IPS DF 6.9 (cell line): ENCODE measurements at places on chromosomes 7 and 10.

DNA sequence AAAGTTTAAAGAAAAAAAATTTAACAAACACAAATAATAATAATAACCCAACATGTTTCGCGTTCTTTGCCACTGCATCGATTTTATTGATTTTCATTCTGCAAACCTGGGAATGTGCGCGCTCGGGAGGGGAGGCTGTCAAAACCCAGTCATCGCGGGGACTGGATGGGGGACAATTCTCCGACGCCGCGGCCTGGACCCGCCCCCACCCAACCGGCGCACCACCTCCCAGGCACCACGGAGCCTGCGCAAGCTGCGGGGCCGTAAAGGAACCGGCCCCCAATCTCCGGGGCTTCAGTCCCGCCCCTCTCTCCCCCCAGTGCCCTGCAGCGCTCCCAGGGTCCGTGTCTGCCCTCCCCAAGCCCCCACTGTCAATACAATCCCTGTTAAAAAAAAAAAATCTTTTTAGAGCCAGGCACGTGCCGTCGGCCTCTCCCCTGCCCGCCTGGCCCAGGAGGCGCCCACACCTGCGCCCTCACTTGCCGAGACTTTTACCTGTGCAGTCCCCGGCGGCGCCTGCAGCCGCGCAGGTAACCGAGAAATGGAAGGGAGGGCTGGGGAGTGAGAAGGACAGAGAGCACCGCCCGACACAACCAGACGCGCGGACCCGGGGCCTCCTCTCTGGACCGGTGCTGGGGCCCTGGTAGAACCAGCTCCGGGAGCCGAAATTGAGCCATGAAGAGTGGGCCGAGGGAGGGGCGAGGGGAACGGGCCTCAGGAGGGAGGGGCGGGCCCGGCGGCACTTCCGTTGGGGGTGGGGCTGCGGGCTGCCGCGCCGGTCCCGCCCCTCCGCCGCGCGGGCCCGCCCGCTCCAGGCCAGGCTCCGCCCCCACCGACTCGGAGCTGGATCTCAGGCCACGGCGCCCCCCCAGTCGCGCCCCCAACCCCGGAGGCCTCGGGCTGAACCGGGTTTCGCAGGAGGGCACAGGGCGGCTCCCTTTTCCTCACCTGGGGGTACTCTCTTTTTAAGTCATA, 7.6 kb upstream of the ZNF503 start:
- no peaks in the 10 kb centered on the region for H3K36me3 ChIP-seq
- H3K4me3 ChIP-seq: peak overlapping the region; percentile 69; the same call in 1 of the 2 replicates
- H3K4me1 ChIP-seq: peaks cover 12% of the 10 kb centered on the region
- no peak overlapping the region for H3K27ac ChIP-seq
- peaks cover 87% of the 10 kb centered on the region for H3K27me3 ChIP-seq

GRCh38 chr10:11058965-11059364, 41.3 kb downstream of the CELF2 start:
- H3K4me1 ChIP-seq: no peaks in the 10 kb centered on the region; the same call in 1 of the 2 replicates
- H3K4me3 ChIP-seq: no peak overlapping the region

GRCh38 chr10:75530299-75530698, 98.9 kb downstream of the LRMDA start:
- H3K4me3 ChIP-seq: no peak overlapping the region
- no peaks in the 10 kb centered on the region for H3K27me3 ChIP-seq
- no peaks in the 10 kb centered on the region for H3K4me1 ChIP-seq
- H3K36me3 ChIP-seq: no peaks in the 10 kb centered on the region
- no peak for DNase-seq

GRCh38 chr7:107355616-107356015, 114.2 kb upstream of the GPR22 start:
- H3K36me3 ChIP-seq: peaks cover 14% of the 10 kb centered on the region
- no peak overlapping the region for H3K27ac ChIP-seq
- DNase-seq: no peak
- H3K27me3 ChIP-seq: no peaks in the 10 kb centered on the region
- H3K4me3 ChIP-seq: no peak overlapping the region

GRCh38 chr7:20220921-20221547, 3.9 kb upstream of the MACC1 start:
- no peak for DNase-seq
- no peak overlapping the region for H3K4me3 ChIP-seq
- H3K4me1 ChIP-seq: peaks cover 6% of the 10 kb centered on the region; the same call in 1 of the 2 replicates
- no peaks in the 10 kb centered on the region for H3K27me3 ChIP-seq
- no peak overlapping the region for H3K27ac ChIP-seq
- no peaks in the 10 kb centered on the region for H3K36me3 ChIP-seq

DNA sequence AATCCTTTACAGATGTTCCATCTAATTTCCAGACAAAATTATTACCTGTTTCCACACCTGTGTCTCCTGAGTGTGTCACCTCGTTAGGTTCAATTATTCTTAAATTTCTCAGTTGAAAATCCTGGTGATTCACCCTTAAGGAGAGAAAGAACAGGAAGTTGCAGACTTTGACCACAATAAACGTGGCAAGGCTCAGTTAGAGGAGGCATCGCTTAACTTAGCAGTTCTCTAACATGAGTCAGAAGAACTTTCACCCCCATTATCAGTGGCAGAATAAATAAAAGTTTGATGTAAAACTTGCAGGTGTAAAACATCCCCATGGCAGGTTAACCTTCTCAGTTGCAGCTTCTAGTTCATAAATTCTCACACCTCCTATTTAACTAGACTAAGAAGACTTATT, 8.3 kb downstream of the XPNPEP1 start:
- H3K27me3 ChIP-seq: no peaks in the 10 kb centered on the region
- no peak overlapping the region for H3K4me3 ChIP-seq
- no peak overlapping the region for H3K27ac ChIP-seq
- no peaks in the 10 kb centered on the region for H3K36me3 ChIP-seq
- no peak for DNase-seq

GRCh38 chr10:4902571-4903011, 60.6 kb upstream of the AKR1C1 start:
- no peak for DNase-seq
- no peaks in the 10 kb centered on the region for H3K27me3 ChIP-seq
- H3K27ac ChIP-seq: no peak overlapping the region
- H3K4me3 ChIP-seq: no peak overlapping the region

- no peaks in the 10 kb centered on the region for H3K27me3 ChIP-seq
- H3K4me1 ChIP-seq: no peaks in the 10 kb centered on the region
- no peak overlapping the region for H3K4me3 ChIP-seq
- no peaks in the 10 kb centered on the region for H3K36me3 ChIP-seq
Measured at GRCh38 chr7:116824449-116824848, 37.9 kb upstream of the CAPZA2 start.

- no peak overlapping the region for H3K27ac ChIP-seq
- no peaks in the 10 kb centered on the region; the same call in 1 of the 2 replicates for H3K27me3 ChIP-seq
- no peaks in the 10 kb centered on the region for H3K4me1 ChIP-seq
- no peak for DNase-seq
- H3K4me3 ChIP-seq: no peak overlapping the region
Measured at GRCh38 chr10:35270100-35270499, 66.2 kb upstream of the CCNY start.

GRCh38 chr10:48496831-48497779, 107.8 kb downstream of the ARHGAP22 start:
- H3K27me3 ChIP-seq: no peaks in the 10 kb centered on the region
- no peaks in the 10 kb centered on the region for H3K36me3 ChIP-seq
- no peak for DNase-seq
- H3K27ac ChIP-seq: no peak overlapping the region

- no peaks in the 10 kb centered on the region for H3K36me3 ChIP-seq
- H3K27ac ChIP-seq: no peak overlapping the region
- 0 out of 2 replicates have a peak, but pooled peaks cover 3% of the 10 kb centered on the region for H3K4me1 ChIP-seq
Measured at GRCh38 chr7:139361523-139361922, 1.8 kb downstream of the LUC7L2 start.

DNA sequence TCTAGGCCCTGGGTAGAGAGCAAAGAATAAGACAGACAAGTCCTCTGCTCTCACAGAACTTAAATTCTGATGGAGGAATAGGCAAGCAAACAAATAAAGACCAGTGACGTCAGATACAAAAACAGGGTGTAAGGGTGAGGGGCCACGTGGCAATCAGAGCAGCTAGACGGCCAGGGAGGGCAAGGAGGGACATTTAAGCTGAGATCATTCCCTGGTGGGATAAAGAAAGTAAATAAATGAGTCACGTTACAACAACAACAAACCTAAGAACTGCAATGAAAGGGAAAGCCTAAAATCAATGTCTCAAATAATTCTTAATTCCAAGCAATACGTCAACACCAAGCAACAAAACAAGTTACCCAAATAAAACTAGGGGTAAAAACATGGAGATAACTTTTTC, 21.8 kb downstream of the STN1 start:
- DNase-seq: no peak
- H3K27ac ChIP-seq: no peak overlapping the region
- peaks cover 6% of the 10 kb centered on the region; the same call in 1 of the 2 replicates for H3K36me3 ChIP-seq
- H3K27me3 ChIP-seq: no peaks in the 10 kb centered on the region
- H3K4me1 ChIP-seq: no peaks in the 10 kb centered on the region

DNA sequence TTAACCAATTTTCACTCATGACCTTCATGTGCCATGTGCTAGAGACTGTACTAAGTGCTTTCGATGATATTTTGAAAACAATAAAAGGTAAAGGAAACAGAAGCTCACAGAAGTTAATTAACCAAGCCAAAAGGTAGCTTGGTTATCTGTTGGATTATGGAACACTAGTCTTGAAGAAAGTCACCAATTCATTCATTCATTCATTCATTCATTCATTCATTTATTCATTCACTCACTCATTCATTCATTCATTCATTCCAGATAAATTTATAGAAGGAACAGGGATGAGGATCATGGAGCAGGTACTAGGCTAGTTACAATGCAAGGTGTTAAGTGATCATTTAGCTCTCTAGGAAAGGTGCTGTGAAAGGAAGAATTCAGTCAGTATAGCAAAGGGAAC, 322.8 kb downstream of the MAGI2 start:
- no peak overlapping the region for H3K27ac ChIP-seq
- no peaks in the 10 kb centered on the region for H3K4me1 ChIP-seq
- no peak for DNase-seq
- no peaks in the 10 kb centered on the region for H3K36me3 ChIP-seq
- no peak overlapping the region for H3K4me3 ChIP-seq

DNA sequence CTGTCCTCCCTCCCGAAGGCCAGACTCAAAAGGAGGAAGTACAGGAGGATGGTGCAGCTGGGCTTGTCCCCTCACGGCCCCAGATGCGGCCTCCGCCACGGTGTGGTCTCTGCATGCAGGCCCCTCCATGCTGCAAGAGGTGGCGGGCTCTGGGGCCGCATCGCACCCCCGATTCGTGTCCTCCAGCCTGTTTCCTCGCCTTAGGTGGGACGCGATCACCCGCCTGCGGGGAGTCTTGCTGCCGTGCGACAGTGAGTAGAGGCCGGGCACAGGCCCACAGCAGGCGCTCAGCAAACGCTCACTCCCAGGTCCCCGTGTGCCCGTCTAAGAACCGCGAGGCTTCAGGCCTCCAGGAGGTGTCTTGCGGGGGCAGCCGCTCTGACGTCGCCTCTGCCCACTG, 13.9 kb upstream of the FAM20C start:
- H3K36me3 ChIP-seq: no peaks in the 10 kb centered on the region
- no peak overlapping the region for H3K4me3 ChIP-seq
- 0 out of 2 replicates have a peak, but pooled peaks cover 4% of the 10 kb centered on the region for H3K4me1 ChIP-seq
- H3K27ac ChIP-seq: no peak overlapping the region

DNA sequence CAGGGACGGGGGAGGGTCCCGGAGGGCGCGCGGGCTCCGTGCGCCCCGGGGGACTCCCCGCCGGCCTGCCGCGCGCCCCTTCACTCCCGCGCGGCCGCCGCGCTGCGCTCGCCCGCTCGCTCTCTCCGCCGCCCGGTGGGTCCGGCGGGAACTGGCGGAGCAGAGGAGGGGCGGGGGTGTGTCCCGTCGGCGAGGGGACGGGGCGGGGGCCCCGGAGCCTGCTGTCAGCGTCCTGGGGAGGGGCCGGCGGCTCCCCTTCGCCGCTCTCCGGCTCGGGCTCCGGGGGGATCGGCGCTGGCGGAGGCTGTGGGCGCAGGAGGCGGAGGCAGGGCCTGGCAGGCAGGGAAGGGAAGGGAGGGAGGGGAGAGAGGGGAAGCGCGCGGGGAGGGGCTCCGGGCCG, at the start of gene SH3PXD2A:
SH3PXD2A (minus strand) TSS at position 153 of the 400 bp plus-strand sequence. CDS start 310 bp downstream, outside the sequence.
- 0 out of 2 replicates have a peak, but pooled peaks cover 2% of the 10 kb centered on the region for H3K4me1 ChIP-seq
- no peak for DNase-seq
- H3K27me3 ChIP-seq: peaks cover 16% of the 10 kb centered on the region
- peak within 1 kb of the TSS; percentile 69 for H3K4me3 ChIP-seq
- H3K27ac ChIP-seq: no peak within 1 kb of the TSS

- H3K4me3 ChIP-seq: no peak overlapping the region
- H3K36me3 ChIP-seq: no peaks in the 10 kb centered on the region
- no peaks in the 10 kb centered on the region for H3K27me3 ChIP-seq
- no peak overlapping the region for H3K27ac ChIP-seq
- H3K4me1 ChIP-seq: no peaks in the 10 kb centered on the region
- DNase-seq: no peak
Measured at GRCh38 chr7:96320442-96320841, 1.5 kb downstream of the SLC25A13 start.

- no peak overlapping the region for H3K27ac ChIP-seq
- peaks cover 2% of the 10 kb centered on the region; the same call in 1 of the 2 replicates for H3K4me1 ChIP-seq
- DNase-seq: no peak
- no peaks in the 10 kb centered on the region for H3K27me3 ChIP-seq
- H3K36me3 ChIP-seq: no peaks in the 10 kb centered on the region
Measured at GRCh38 chr10:77496941-77497420, 140.6 kb downstream of the KCNMA1 start.
